LHCN-M2 (cell line): ENCODE measurements at places on chromosomes 5 and 9. TPM values are rescaled to one million over a fixed set of nuclear protein-coding genes. Genes with fewer than 3 reads are reported as not detected.

The SLC1A1 gene
- total RNA-seq = 3.7 and 6.2 TPM in 2 replicates

- DNase-seq = no peak
Observed at GRCh38 chr5:154478752-154479159, 729 bp upstream of the HAND1 start.

DNA sequence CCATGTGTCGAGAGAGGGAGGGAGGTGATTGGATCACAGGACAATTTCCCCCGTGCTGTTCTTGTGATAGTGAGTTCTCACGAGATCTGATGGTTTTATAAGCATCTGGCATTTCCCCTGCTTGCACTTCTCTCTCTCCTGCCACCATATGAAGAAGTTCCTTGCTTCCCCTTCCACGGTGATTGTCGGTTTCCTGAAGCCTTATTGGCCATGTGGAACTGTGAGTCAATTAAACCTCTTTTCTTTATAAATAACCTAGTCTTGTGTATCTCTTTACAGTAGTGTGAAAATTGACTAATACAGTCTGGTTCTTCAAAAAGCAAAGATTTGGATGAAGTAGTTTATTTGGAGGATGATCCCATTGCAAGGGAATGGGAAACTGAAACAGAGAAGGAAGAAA, 11.3 kb upstream of the MIER3 start:
- DNase-seq = no peak

The ADGRD2 gene
- not detected in 2 replicates for total RNA-seq

GRCh38 chr5:53041071-53041692, 52.0 kb downstream of the ITGA2 start:
- DNase-seq = no peak

The CDX1 gene
- not detected in 2 replicates for total RNA-seq
